ENCODE measurements at places on chromosomes 13 and 19. TPM values are rescaled to one million over a fixed set of nuclear protein-coding genes. Genes with fewer than 3 reads are reported as not detected.

The ILF3 gene
- polyA plus RNA-seq: 107 TPM

The HSPB6 gene
- polyA plus RNA-seq: not detected

The CLEC4M gene
- not detected for polyA plus RNA-seq

The CCL25 gene
- polyA plus RNA-seq: 0.57 TPM

The HIPK4 gene
- not detected for polyA plus RNA-seq

The IZUMO2 gene
- polyA plus RNA-seq: not detected

The ZNF772 gene
- 2.3 TPM for polyA plus RNA-seq

The LYPD4 gene
- polyA plus RNA-seq: not detected

The CEACAM8 gene
- polyA plus RNA-seq: not detected

The PCDH8 gene
- polyA plus RNA-seq: not detected

The RHPN2 gene
- not detected for polyA plus RNA-seq

The PROZ gene
- polyA plus RNA-seq: not detected

The ANKRD10 gene
- 96.9 TPM for polyA plus RNA-seq

The YJEFN3 gene
- polyA plus RNA-seq: not detected

The ANGPTL4 gene
- not detected for polyA plus RNA-seq

- DNase-seq: no peak
These were observed 231.5 kb upstream of the KLHL1 start for GRCh38 chr13:70339738-70340137.

- no peak for DNase-seq
These were observed 55.6 kb downstream of the RCBTB2 start for GRCh38 chr13:48477191-48477855.

GRCh38 chr13:66087269-66087710 lies 1142.8 kb downstream of the PCDH9 start:
- DNase-seq: no peak

GRCh38 chr13:107117327-107118012 lies 549.5 kb upstream of the ARGLU1 start:
- no peak for DNase-seq

GRCh38 chr19:58555369-58555885 lies 522 bp upstream of the CHMP2A start:
- no peak for DNase-seq

- DNase-seq: no peak
These were observed 10.8 kb downstream of the EPN1 start for GRCh38 chr19:55685776-55686175.

GRCh38 chr13:38385153-38385891 lies 35.7 kb downstream of the UFM1 start:
- DNase-seq: no peak

DNA sequence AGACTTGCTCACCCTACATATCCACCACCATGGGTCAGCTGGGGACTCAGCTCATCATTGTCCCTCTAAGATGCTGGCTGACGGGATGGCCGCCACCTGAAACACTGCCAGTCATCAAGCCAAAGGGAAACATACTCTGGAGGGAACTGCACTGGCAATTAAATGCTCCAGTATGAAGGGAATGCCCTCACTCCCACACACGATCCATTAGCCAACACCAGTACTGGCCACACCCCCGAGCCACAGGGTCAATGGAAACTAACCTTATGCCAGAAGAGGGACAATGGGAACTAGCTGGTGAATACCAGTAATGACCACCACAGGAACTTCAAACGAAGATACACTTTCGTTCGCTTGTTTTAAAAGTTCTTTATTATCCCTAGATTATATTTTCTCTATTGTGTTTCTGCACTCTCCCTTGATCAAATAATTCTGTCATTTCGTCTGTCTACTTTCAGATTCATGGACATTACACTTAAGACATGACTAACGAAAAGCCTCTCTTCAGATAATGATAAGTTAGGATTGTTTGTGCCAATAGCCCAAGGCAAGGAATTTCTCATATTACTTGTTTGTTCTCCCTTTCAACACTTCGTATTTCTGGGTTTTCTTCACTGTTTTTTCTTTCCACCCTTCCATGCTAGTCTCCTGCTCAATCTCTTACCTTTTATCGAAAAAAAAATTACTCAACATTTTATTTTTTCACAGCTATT lies 1.7 kb upstream of the ZNF507 start:
- no peak for DNase-seq

DNA sequence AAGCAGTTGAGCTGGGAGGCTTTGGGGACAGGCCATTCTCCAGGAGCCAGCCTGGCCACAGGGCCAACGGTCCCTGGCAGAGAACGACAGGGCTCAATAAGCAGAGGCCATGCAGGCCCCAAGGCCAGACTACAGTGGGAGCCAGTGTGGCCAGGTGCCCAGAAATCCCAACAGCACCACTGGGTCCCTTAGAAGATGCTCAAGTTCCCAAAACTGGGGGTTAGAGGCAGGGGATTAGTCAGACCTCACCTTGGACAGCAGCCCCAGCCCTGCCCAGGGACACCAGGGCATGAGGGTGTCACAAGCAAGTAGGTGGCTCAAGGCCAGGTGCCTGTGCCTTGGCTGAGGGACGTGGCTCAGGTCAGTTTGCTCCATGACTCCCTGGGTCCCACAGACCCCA lies 12.8 kb downstream of the SCGB2B2 start:
- DNase-seq: no peak

DNA sequence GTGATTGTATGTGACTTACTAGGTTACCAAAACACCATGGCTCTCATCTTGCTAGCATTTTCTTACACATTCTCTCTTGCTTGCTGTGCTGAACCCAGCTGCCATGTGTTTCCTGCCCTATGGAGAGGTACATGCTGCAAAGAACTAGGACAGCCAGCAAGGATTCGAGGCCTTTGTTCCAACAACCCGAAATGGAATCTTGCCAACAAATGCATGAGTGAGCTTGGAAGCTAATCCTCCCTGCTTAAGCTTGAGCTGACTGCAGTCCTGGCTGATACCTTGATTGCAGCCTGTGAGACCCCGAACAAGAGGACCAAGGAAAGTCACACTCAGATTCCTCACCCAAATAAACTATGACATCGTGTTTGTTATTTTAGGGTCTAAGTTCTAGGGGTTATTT lies 651.2 kb downstream of the SLITRK6 start:
- DNase-seq: no peak

GRCh38 chr19:27770095-27770494 lies 1442.9 kb downstream of the UQCRFS1 start:
- no peak for DNase-seq

- no peak for DNase-seq
These were observed at the start of gene CFD for GRCh38 chr19:858868-859843. CFD (plus strand) TSS chr19:859664; CDS start chr19:859690, 26 bp downstream.

DNA sequence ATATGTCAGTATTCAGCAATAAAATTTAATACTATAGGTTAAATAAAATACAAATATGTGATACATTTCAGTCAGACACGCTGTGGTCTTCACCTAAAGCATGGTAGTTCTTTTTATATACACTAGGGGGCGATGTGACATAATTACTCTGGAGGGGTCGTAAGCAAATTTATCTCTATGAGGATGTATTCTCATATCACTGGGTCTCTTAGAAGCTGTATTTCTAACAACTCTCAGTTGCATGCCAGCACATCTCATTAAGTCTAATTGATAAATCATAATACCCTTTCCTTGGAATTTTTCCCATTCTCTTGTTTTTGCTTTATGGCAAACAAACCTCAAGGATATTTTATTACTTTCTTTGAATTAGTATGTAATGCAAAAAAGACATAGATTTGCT lies 3.9 kb upstream of the PCDH17 start:
- DNase-seq: no peak

DNA sequence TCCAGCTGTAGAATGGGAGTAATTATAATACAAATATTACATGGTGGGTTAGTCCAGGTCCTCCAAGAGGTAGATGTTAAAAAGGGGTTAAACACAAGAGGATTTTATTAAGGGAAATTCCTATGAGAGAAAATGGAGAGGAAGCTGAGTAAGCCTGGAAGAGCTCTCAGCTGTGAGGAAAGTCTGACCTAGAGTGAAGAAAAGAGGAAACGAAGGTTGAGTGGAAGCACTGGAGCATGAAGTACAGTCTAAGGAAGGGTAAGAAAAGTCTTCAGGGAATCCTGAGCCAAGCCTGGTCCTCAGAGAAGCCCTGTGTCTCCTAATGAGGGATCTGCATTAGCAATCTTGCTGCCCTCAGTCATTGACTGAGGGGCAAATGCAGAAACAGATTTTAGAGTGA lies 506.2 kb downstream of the GPC5 start:
- DNase-seq: no peak

DNA sequence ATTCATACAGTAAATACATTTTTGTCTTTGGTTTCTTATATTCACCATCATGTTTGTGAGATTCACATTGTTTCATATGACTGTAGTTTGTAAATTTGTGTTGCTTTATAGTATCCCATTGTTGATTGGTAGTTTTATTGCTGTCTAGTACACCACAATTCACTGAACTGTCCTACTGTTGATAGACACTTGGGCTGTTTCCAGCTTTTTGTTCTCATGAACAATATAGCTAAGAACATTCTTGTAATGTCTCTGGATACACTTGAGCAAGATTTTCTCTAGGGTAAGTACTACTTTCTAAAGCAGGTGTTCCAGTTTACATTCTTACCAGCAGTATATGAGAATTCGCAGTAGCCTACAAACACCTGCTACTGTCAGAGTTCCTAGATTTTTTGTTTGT lies 37.8 kb downstream of the SKA3 start:
- DNase-seq: no peak

DNA sequence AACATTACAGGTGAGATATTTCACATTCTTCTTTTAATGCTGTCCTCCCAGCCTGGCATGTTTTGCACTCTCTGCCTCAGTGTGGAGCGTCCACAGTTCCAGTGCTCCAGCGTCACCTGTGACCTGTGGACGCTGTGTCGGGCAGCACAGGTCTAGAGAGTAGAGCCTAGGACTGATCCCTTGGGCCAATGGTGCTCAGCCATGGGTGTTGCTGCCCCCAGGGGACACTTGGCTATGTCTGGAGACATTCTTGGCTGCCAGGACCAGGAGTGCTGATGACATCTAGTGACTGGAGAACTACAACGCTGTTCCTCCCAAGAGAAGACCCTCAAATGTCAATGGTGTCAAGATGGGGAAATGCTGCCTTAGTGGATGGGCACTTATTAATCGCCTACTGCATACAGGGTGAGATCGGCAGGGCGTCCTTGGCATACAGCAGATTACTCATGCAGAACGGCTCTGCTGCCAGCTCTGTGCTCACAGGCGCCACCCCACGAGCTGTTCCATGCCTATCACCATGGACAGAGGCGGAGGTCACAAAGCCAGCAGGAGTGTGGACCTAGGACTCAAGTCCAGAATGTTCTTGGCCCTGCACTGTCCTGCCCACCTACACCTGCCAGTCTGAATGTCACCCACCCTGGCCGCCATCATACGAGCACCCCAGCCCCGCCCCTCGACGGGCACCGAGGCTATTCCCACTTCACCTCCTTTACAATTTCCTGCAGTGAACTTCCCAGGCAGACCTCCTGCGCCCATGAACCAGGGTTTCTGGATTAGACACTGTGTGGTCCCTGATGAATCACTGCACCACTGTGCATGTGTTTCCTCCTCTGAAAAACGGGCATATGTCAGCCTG lies 13.9 kb upstream of the MADCAM1 start:
- DNase-seq: no peak

- no peak for DNase-seq
These were observed 21.9 kb downstream of the PAK4 start for GRCh38 chr19:39147480-39147879.
